ENCODE measurements at places on chromosomes 2 and 18. TPM values are rescaled to one million over a fixed set of nuclear protein-coding genes. Genes with fewer than 3 reads are reported as not detected.

GRCh38 chr2:64860276-64860885 is 128.8 kb upstream of the SLC1A4 start:
- DNase-seq = no peak
- H3K27ac ChIP-seq = peak overlapping the region; percentile 91
- no peaks in the 10 kb centered on the region for H3K27me3 ChIP-seq
- no peaks in the 10 kb centered on the region for H3K36me3 ChIP-seq

DNA sequence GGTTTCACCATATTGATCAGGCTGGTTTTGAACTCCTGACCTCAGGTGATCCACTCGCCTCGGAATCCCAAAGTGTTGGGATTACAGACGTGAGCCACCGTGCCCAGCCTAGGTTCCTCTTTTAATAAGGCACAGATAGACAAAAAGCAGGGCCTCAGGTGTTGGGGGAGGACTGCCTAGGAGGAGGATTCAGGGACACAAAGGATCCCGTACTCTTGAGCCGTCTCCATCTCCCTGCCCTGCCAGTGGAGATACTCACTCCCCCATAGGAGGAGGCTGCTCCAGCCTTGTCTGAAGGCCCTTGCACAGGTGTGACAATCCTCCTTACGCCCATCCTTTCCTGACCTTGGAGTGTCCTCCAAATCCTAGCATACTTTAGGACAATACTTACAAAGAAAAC is 32.0 kb upstream of the TFCP2L1 start:
- H3K36me3 ChIP-seq = no peaks in the 10 kb centered on the region
- H3K4me3 ChIP-seq = no peak overlapping the region
- no peak overlapping the region for H3K27ac ChIP-seq

GRCh38 chr2:110737783-110738182 is 5.4 kb downstream of the ACOXL start:
- H3K27me3 ChIP-seq = peaks cover 5% of the 10 kb centered on the region
- peaks cover 7% of the 10 kb centered on the region for H3K4me1 ChIP-seq
- H3K27ac ChIP-seq = no peak overlapping the region
- no peak overlapping the region for H3K4me3 ChIP-seq
- no peak for DNase-seq

Gene TMEM247
- not detected for total RNA-seq

DNA sequence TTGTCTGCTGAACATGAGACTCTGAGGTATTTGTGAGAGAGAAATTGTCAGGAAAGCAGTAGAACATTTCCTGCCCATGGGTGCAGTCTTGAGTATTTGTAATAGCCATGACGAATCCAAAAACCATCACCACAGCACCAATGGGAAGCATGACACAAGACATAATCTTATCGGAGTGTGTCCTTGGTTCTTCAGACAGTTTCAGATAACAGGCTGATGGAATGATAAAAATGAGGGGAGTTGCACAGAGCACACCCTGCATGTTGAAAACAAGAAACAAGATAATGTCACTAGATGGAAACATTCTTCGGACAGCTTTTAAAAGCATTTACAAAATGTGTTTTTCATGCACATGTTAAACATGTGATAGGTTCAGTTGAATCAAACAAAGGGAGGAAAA is 56.9 kb downstream of the SLC38A11 start:
- no peak for DNase-seq
- H3K27ac ChIP-seq = no peak overlapping the region
- H3K27me3 ChIP-seq = no peaks in the 10 kb centered on the region
- no peak overlapping the region for H3K4me3 ChIP-seq
- H3K36me3 ChIP-seq = no peaks in the 10 kb centered on the region

- H3K4me1 ChIP-seq = peaks cover 23% of the 10 kb centered on the region
- no peaks in the 10 kb centered on the region for H3K36me3 ChIP-seq
- H3K27me3 ChIP-seq = no peaks in the 10 kb centered on the region
- no peak for DNase-seq
Measured at GRCh38 chr2:127574656-127575055, 39.2 kb downstream of the MYO7B start.

DNA sequence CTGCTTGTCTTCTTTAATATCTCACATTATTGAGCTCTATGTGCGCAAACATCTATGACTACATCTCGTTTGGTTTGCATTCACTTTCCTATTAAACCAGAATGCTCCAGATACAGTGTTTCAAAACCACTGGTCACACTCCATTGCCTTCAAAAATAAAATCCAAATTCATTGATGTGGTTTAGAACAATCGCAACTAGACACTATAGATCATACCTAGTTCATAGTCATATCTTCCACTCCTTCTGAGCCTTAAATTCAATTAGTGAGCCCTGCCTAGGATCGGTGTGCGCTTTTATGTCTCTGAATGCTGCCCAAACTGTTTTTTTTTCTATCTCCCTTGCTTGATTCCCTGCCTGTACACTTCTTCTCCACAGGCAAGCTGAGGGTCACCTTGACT is 238.5 kb upstream of the RGPD4 start:
- DNase-seq = no peak
- H3K4me3 ChIP-seq = no peak overlapping the region
- no peaks in the 10 kb centered on the region for H3K4me1 ChIP-seq
- H3K27ac ChIP-seq = no peak overlapping the region
- no peaks in the 10 kb centered on the region for H3K27me3 ChIP-seq
- no peaks in the 10 kb centered on the region for H3K36me3 ChIP-seq

GRCh38 chr18:11902522-11903292 is 5.4 kb downstream of the MPPE1 start:
- H3K36me3 ChIP-seq = no peaks in the 10 kb centered on the region
- H3K27me3 ChIP-seq = no peaks in the 10 kb centered on the region
- H3K4me3 ChIP-seq = no peak overlapping the region
- DNase-seq = no peak

Gene SMC6
- 41.5 TPM for total RNA-seq

DNA sequence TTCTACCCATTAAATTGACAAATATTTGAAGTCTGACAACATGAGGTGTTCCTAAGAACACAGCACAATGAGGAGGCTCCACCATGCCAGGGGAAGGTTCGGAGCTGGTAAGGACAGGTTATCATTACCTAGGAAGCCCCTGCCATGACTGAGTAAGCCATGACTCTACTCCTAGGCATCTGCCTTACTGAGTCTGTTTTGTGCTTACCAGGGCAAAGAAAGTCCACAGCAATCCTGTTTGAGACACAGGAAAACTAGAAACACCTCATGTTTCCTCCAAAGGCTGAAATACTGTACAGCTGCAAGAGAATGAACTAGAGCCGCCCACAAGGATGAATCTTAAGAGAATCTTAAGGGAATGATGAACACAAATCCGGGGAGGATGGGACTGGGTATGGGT is 11.6 kb downstream of the TGFBRAP1 start:
- no peak for DNase-seq
- peaks cover 22% of the 10 kb centered on the region for H3K4me1 ChIP-seq
- H3K36me3 ChIP-seq = no peaks in the 10 kb centered on the region

GRCh38 chr2:153557211-153557610 is 78.6 kb upstream of the RPRM start:
- no peak overlapping the region for H3K4me3 ChIP-seq
- no peaks in the 10 kb centered on the region for H3K4me1 ChIP-seq
- no peak for DNase-seq
- H3K27me3 ChIP-seq = no peaks in the 10 kb centered on the region

Gene NEU2
- total RNA-seq = not detected

Gene MC2R
- 0.15 TPM for total RNA-seq

DNA sequence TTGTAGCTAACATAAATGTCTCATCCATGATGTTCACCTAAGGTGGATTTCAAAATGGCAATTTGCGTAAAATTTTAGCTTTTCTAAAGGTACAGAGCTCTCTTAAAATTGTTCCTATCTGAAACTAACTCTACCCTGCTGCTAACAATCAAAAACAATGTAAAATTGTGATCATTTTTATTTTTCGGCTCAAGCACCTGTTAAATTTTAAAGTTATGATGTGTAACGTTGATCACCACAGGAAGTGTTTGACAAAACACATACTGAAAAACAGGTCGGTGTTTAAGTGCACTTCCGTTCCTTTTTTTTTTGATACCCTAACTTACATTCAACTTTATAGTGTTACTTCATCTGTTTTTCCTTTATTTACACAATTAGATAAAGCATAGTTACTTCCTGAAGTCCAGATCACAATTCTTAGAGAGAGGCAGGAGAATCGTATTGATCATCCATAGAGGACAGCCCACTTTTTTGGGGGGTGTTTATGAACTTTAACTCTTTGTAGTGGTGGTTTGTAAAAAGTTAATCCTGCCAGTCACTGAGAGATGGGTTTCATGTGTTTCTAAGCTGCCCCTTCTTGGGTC is 6.0 kb upstream of the NCK2 start:
- no peak for DNase-seq
- no peaks in the 10 kb centered on the region for H3K36me3 ChIP-seq
- H3K27me3 ChIP-seq = no peaks in the 10 kb centered on the region
- no peak overlapping the region for H3K27ac ChIP-seq
- peaks cover 4% of the 10 kb centered on the region for H3K4me1 ChIP-seq

- peak overlapping the region; percentile 100 for H3K27ac ChIP-seq
- peaks cover 15% of the 10 kb centered on the region for H3K36me3 ChIP-seq
- H3K27me3 ChIP-seq = no peaks in the 10 kb centered on the region
- peaks cover 90% of the 10 kb centered on the region for H3K4me1 ChIP-seq
- DNase-seq = peak; percentile 90
Measured at GRCh38 chr2:233079473-233079877, 19.3 kb downstream of the INPP5D start.

Gene NGEF
- total RNA-seq = not detected

Gene CAMKMT
- total RNA-seq = 10.5 TPM

DNA sequence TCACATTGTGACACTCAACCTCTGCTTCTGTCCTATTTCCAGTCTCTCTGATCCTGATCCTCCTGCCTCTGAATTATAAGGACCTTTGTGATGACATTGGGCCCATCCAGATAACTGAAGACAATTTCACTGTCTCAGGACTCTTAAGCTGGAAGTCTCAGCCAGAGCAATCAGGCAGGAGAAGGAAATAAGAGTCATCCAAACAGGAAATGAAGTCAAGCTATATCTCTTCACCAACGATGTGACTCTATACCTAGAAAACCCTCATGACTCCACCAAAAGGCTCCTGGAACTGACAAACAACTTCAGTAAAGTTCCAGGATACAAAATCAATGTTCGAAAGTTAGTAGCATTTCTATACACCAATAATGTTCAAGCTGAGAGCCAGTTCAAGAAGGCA is 29.3 kb upstream of the TWIST2 start:
- H3K27ac ChIP-seq = no peak overlapping the region
- H3K36me3 ChIP-seq = no peaks in the 10 kb centered on the region
- H3K4me3 ChIP-seq = no peak overlapping the region
- no peaks in the 10 kb centered on the region for H3K27me3 ChIP-seq
- no peak for DNase-seq
- H3K4me1 ChIP-seq = no peaks in the 10 kb centered on the region

Gene EPAS1
- 2.5 TPM for total RNA-seq
